ENCODE measurements at places on chromosomes 11 and 22. TPM values are rescaled to one million over a fixed set of nuclear protein-coding genes. Genes with fewer than 3 reads are reported as not detected.

The MUC6 gene
- total RNA-seq, result under 0.01 TPM

The POLR2F gene
- total RNA-seq, result 30.6 TPM

The TMEM86A gene
- 4.0 TPM for total RNA-seq

The AIFM3 gene
- total RNA-seq, result 0.20 TPM

The EIF4G2 gene
- total RNA-seq, result 638 TPM

The EHF gene
- total RNA-seq, result 25.9 TPM
